ENCODE measurements at places on chromosomes 5 and 9.
A peak's percentile ranks its signal among the peaks of the same experiment; 100 is the strongest.

- DNase-seq: no peak
Measured at GRCh38 chr5:120630550-120630949, 166.4 kb downstream of the PRR16 start.

- DNase-seq: no peak
Measured at GRCh38 chr9:114483499-114483898, 21.8 kb downstream of the WHRN start.

GRCh38 chr9:82920154-82920553, 142.8 kb downstream of the RASEF start:
- DNase-seq: no peak

GRCh38 chr5:150473673-150474358, 24.3 kb upstream of the RPS14 start:
- peak; percentile 97 for DNase-seq

DNA sequence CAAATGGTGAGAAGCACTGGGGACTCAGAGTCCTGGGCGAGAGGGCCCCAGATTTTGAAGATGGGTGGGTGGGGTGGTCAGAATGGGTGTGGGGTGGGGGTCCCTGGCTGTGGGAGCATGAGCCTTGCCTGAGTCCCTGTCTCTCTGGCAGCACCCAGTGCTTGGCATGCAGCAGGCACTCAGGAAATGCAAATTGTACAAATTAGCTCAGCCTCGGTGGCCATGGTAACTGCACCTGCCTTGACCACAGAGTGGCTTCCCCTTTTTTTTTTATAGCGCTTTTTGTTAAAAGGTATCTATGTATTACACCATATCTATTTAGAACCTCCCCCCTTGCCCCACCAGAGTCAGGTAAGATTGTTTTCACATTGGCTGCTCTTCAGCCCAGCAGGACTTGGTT, 19.2 kb upstream of the PITX1 start:
- DNase-seq: no peak

DNA sequence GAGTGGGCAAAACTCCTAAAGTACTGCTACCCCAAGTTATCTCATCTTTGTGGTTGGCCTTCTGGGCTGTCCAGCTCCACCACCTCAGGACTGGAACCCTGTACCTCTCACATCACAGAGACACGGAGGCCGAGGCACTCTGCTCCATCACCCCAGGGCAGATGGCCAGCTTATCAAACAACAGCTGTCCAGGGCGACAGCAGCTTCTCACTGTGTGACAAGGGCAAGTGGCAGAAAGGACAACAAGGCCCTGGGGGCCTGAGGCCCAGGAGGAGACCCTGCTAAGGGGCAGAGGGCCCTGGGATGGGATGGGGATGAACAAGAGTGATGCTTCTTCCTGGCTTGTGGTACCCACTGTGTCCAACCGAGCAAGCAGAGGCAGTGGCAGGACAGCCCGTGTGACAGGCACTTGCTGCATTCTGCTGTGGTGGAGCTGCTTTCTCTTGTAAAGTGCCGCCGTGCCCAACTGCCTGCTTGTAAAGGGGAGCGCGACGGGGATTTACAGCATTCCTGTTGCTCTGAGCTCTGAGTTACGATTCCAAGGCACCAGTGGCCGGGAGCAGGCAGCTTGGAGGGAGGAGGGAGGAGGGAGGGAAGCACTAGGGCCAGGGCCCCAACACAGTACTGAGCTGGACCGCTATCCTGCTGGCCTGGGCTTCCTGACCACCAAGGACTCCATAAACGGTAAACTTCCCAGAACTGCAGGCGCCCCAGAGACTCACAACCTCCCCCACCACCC, 71.2 kb downstream of the SHB start:
- DNase-seq: no peak

DNA sequence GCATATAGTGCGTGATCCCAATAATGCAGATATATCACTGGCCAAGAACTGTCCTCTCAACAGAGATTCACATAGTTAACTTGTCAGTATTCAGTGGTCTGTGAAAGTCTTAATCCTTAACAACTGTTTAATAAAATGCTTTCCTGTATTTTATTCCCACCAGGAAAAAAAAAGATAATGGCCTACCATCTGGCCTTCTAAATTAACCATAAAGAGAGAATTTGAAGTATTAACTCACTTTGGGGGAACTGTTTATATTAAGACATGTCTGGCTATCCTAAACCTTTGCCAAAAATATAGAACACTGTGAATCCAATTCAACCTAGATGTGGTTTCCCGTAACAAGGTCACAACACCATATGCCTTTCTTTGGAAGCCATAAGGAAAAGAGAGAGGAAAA, 818 bp upstream of the FREM1 start:
- DNase-seq: no peak

DNA sequence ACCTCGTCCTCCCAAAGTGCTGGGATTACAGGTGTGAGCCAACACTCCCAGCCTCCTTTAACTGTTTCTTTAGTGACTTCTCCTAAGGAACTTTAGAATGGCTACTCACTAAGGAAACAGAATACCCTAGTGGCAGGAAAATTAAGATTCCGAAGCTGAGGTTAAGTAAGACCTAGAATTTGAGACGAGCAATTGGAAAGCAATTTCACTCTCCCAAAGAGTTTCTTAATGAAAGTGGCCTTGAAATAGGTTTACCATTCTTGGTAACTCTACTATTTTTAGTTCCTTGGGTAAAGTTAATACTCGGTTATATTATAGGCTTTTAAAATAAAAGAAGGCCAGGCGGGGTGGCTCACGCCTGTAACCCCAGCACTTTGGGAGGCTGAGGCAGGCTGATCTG, 22.9 kb upstream of the GOLPH3 start:
- DNase-seq: no peak

- DNase-seq: no peak
Measured at GRCh38 chr5:96094904-96095303, 133.3 kb upstream of the ELL2 start.

DNA sequence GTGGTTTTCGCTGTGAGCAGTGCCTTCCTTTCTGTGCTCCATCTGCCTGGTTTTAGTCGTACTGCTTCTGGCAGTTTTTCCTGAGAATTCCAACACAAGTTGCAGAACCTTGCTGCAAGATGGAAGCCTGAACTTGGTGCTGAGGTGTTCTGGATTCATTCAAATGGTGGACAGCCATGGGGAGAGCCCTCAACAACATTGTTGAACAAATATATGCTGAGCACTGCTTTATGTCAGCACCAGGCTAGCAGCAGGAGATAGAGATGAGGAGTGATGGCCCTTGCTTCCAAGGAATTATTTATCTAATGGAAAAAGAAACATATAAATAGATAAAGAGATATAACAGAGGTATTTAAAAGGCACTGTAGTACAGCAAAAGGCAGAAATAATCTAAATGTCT, 7.3 kb upstream of the RPS6 start:
- no peak for DNase-seq

DNA sequence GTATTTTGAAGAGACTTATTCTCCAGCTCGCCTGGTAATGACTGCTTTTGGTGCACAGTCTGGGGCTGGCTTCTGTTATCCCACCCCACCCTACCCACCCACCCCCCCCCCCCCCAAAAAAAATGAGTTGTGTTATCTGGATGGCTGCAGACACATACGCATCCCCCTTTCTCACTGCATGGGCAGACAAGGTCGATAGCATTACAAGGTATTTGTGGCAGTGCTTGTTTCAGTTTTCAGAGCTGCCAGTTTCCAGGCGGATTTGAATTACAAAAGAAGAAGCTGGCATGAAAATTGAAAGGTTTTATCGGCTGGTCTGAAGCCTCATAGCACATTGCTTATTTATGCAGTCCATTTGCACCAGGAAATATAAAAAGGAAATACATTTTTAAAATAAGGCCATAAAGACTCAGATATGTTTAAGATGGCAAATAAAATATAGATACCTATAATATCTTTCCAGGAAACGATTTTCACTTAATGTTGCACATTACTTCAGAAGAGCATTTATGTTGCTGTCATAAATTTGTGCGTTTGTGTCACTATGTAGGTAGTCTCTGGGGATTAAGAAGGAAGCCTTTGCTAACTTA, 85.1 kb upstream of the GRHPR start:
- DNase-seq: no peak

- DNase-seq: no peak
Measured at GRCh38 chr5:58497386-58497785, 6.2 kb downstream of the GAPT start.

GRCh38 chr5:180787711-180788431, 14.7 kb downstream of the MGAT1 start:
- DNase-seq: peak; percentile 38

DNA sequence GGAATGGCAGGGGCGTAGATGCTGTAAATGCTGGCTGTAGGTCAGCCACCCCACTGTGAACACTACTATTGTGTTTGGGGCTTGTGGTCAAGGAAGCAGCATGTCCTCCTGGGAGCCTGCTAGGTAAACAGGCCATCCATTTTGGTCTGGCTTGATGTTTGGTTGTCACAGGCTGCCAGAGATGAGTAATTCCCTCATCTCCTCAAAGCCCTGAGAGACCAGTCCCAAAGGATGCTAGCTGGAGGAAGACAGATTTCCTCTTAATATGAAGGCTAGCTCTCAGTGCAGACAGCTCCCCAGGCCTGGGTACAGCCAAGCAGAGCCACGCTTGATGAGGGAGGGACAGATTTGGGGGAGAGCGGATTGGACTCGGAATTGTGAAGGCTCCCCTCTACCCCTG, 72.5 kb upstream of the MAP1B start:
- DNase-seq: no peak

DNA sequence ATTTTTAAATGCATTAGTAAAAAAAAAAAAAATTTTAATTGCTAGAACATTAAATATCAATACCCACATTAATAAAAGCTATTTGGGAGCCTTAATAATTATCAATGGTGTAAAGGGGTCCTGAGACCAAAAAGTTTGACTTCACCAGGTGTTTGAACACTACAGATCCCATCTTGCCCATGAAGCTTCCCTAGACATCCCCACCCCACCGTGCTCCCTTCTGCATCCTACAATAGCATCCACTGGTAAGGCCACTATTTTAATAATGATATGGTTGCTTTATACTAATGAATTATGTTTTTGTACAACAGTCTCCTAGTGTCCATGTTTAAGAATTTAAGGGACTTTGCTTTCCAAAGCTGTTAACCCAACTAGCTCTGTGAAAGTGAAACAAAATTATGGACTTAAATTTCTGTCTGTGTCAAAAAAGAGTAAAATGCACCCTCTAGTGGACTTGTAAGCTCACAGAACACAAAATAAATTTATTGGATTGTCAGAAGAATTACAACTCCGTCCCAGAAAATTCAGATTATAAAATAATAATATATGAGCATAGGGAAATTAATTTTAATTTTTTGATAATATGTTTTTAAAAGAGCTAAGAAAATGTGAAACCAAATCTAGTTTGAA, 76.0 kb downstream of the ARL15 start:
- peak; percentile 22 for DNase-seq

DNA sequence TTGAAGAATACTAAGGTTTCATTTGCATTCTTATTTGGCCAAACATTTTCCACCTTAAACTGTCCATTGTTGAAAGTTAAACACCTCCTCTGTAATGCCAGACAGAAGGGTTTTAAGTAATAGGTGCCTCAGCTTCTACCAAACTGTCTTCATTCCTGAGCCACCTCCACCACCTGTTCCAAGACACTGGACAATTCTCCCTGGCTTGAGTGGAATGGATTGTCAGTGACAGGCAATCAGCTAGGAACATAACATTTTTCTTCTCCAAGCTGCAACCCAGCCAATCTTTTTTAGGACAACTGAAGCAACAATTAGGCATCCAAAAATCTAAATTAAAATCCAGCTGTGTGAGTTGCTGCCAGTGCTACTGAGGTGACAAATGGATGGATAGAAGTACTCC, 73.9 kb upstream of the ICE1 start:
- DNase-seq: no peak

DNA sequence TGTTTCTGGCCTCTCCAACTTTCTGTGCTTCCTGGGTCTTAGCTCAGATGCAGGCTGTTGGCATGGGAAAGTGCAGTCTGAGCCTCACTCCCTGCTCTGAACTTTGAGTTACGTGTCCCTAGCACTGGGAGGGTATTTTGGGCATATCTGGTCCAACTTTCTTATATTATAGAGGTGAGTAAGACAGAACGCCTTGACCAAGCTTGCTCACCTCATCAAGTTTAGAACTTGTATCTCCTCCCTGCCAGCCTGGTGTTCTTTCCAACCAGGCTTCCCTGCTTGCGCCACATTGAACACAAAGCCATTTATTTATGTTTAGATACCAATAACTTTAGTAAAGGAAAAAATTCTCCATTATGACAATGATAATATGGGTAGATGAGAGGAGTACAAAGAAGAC, 33.2 kb downstream of the TNC start:
- DNase-seq: no peak

- DNase-seq: no peak
Measured at GRCh38 chr5:10576121-10576789, 12.4 kb downstream of the ANKRD33B start.

DNA sequence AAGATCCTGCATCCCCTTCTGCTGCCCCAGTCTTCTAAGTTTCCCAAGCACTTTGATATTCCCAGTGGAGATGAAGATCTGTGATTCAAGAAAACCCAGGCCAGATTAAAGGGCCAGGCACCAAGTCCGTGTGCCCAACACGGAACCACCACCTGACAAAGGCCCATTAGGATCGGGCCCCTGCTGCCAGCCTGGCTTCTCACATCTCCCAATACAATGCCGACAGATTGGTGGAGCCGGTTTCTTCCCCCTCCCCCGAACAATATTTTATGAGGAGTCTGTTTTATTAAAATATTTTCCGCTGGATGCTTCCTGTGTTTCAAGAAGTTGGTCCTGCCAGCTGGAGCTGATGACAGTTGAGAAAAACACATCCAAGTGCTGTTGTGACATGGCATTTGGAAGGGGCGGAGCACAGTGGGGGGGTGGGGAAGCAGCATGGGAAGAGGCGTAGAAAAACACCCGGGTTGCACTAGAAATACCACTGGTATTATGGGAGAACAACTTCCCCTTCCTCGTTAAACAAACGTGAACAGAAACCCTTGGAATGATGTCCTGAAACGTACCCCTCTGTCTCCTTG, 45.0 kb downstream of the CRB2 start:
- DNase-seq: no peak

DNA sequence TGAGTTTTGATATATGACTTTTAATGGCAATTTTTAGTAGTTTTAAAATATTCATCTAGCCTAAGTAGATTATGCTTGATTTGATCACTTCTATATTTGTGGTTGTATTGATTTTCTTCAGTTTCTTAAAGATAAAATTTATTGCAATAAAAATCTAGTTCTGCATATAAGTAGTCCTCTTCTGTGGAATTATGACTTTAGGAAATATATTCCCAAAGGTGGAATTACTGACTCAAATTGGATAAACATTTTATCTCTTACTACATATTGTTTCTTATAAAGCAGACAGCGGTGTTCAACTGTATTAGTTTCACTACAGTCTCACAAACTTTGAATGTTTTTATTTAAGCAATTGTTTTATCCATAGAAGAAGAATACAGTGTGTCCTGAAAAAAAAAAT, 883.0 kb upstream of the SEMA6A start:
- DNase-seq: no peak

- no peak for DNase-seq
Measured at GRCh38 chr9:21455320-21455719, 15.1 kb downstream of the IFNA1 start.

DNA sequence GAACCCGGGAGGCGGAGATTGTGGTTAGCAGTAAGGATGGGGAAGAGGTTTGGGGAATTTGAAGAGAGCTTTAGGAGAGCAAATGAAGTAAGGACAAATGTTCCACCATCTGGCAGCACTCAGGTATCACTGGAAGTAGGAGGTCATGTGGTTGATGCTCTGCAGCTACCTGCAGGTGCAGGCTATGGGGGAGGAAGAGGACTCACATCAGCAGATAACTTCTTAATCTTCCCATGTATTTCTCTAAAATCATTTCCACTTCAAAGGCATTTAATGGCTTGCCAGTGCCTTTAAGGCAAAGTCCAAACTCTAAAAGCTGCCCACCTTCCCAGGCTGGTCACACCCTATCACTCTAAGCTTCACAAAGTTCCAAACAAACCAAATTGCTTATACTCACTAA, 8.1 kb upstream of the HAVCR1 start:
- no peak for DNase-seq

GRCh38 chr9:32394381-32395049, 10.1 kb downstream of the ACO1 start:
- no peak for DNase-seq
